ENCODE measurements at places on chromosomes 2 and 18.

DNA sequence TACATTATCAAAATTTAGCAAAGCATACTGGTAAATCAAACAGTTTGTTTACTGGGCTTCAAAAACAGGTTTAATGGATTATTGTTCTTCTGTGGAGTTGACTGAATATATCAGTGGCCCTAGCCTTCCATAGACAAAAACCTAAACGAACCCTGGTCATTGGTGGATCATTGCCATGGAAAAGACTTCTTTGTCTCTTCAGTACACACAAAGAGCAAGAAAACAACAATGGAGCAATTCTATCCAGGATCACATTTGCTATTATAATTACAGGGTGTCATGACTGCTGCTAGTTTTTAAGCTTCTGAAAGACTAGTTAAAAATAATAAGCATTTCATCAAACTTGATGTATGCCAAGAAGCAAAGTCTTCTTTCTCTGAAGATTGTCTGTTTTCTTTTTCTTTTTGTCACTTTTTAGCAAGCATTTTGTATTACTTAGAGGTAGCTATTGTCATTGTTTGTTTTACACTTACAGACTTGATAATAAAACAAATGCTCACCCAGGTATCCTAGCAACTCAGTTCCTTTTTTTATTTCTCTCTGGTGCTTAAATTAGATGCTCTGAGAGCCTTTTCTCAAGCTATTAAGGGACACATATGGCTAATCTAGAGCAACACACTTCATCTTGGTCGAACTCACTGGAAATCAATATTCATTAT is 1228.7 kb upstream of the DDX18 start:
- DNase-seq: no peak

DNA sequence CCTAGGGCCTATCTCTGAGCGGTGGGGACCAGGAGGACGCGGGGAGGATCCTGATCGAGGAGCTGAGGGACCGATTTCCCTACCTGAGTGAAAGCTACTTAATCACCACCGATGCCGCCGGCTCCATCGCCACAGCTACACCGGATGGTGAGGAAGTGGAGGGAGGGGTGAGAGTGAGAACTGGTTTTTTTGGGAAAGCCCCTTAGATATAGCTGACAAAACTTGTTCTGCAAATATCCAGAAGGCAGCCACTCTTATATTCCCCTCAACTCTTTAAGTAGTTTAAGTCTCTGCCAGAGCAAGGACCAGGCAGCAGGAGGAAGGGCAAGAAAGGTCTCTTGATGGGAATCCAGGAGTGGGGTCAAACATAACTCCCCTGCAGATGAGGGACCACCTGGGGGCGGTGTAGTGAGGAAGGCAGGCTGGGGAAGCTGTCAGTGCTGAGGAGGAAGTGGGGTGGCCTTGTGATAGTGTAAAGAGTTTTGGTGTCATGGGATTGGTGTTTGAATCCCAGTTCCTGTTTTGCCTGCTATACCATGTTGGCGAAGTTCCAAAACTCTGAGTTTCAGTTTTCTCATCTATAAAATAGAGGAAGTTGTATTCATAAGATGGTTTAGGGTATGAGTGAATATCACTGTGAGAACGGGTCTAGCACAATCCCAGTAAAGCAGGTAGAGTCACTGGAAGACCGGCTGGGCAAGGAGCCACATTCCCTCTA is 3.4 kb downstream of the NAGK start:
- no peak for DNase-seq

DNA sequence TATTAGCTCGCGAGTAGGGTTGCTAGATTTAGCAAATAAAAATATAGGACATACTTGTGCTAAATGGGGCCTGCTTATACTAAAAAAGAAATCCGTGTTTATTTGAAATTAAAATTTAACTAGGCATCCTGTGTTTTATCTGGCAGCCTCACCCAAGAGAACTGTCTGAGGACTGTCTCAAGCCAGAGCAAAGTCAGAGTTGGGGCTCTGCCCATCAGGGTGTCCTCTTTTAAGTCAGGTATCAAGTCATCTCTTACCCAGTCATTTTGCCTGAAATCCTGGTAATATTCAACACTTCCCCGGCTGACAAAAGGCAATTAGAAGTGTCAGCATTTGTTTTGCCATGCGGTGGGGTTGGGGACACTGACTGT is 48.3 kb upstream of the ST3GAL5 start:
- no peak for DNase-seq

DNA sequence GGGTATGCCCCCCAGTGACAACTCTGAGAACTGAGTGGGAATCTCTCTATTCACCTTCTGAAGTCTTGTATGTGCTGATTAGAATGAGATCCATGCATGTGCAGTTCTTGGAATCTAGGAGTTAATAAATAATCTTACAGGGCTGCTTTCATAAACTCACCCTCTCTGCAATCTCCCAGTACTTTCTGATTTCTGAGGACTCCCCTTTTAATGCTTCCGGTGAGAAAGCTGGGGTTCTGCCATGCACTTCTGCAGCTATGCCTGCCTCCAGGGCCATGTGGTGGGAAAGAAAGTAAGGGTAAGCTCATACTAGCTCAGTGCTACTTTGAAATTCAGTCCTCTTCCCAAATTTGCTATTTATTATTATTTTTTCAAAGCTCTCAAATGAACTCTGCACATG is 432.9 kb downstream of the MTX2 start:
- DNase-seq: no peak

GRCh38 chr2:143708682-143709081 is 579.5 kb downstream of the ARHGAP15 start:
- no peak for DNase-seq

- no peak for DNase-seq
Observed at GRCh38 chr2:234187646-234188174, 137.2 kb downstream of the SPP2 start.

DNA sequence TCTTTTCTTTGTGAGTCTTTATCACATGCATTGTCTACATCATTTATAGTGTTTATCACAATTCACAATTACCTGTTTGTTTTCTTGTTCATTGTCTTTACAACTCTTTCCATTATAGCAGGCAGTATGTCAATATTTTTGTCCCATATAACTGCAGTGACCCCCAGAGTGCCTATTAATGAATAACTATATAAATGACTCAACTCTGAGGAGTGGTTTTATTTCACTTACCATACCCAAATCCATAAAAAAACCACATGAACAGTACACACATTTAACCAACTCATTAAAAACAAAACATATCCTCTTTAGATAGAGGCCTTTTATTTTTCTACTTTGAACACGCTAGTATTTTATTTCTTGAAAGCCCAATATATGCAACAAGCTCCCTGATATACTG is 1419.1 kb upstream of the NXPH2 start:
- no peak for DNase-seq

DNA sequence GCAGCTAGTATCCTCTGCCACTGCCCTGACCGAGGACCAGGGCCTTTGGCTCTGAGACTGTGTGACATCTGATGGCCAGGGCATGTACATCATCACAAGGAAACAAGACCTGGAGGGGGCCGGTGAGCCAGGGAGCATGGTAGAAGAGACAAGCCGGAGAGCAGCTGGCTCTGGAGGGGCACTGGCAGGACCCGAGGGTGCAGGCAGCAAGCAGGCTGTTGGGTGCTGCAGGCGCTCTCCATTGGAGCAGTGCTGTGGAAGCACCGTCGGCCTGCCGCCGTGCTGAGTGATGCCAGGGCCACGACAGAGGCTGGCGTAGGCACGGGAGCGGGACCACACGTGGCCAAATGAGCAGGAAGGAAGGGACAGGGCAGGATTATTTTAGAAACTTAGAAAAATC is 335.2 kb downstream of the GBX2 start:
- DNase-seq: no peak

DNA sequence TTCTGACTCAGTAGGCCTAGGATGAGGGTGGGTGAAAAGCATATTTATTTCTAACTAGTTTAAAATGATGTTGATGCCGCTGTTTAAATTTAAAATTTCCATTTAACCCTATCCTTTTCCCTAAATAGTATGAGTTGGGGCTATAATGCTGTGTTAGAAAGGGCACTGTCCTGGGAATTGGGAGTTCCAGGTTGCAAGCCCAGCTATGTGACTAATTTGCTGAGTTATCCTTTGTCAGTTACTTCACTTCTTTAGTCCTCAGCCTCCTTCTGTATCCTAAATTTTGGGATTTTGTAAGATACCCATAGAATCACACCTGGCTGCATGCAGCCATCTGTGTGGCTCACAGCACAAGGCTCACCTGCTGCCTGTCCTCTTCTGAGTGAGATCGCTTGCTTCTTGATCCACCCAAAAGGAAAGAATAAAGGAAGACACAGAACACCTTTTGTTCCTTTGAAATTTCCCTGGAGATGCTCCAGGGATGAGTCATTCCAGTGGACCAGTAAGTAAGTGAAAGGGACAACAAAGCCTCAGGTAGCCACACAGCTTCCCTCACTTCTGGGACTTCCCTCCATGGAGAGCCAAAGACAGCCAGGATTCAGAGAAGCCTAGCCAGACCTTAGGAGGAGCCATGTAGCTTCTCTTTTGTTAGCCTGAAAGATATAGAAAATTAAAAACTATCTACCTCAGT is 97.2 kb downstream of the DTNA start:
- DNase-seq: no peak

GRCh38 chr18:55376387-55376786 is 211.6 kb downstream of the TCF4 start:
- DNase-seq: no peak

DNA sequence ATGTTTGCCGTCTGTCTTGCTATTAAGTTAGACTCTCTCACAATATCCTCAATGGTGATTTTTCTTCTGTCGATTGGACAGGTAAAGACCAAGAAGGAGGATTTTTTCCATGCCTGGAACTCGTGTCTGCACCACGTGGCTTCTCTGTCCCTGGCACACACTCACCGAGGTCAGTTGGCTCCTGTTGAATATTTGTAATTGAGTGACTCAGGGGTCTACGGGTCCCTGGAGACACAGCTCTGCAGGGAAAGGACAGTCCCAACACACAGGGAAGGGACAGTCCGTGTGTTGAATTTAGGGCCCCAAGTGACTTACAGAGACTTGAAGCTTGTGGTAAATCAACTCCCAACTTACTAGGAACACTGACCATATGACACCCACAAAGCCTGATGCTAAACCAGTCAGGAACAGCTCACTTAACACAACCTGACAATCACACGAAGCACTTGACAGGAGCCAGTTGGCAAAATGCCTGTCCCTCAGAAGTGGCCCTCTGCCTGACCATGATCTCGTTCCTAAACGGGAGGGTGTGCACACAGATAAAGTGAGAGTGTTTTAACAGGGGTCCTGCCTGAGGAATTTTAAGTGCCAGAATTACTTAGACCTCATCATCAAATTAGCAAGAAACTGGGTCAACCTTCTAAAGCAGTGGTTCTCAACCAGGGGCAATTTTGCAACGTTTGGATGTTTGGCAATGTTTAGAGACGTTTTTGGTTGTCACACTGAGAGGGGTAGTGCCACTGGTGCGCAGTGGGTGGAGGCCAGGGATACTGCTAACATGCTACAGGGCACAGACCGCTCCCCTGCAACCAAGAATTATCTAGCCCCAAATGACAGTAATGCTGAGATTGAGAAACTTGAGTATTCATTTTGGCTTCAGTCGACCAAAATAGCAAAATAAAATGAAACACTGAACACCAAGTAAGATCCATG is 88.9 kb upstream of the BCL2L11 start:
- no peak for DNase-seq

GRCh38 chr18:22108674-22109073 is 60.7 kb upstream of the GATA6 start:
- DNase-seq: no peak

- no peak for DNase-seq
Observed at GRCh38 chr2:124664363-124664762, 639.3 kb downstream of the CNTNAP5 start.

- DNase-seq: no peak
Observed at GRCh38 chr2:24657818-24658217, 135.4 kb downstream of the PTRHD1 start.

- DNase-seq: no peak
Observed at GRCh38 chr18:79596446-79597175, 83.0 kb upstream of the CTDP1 start.

DNA sequence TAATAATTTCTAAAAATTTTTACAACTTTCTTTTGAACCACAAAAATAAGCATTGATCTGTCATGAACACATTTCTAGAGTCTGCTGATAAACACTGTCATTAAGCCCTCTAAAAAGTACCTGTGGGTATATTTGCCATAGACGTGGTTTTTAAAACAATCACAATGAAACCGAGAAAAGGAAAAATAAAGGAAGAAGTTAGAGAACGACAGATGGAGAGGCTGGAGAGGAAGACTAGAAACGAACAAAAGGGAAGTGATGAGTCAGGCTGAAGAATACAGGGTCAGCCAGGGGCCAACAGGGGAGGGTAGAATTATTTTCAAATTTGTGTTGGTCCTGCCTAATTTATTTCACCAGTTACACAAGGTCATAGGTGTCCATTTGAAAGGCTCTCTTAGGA is 62.0 kb downstream of the MYL12B start:
- DNase-seq: no peak

- no peak for DNase-seq
Observed at GRCh38 chr2:190043441-190043840, 19.1 kb downstream of the MSTN start.

- DNase-seq: no peak
Observed at GRCh38 chr2:166404831-166405568, 29.3 kb upstream of the SCN9A start.
